Stimulated activated CD8-positive, alpha-beta memory T cell treated with anti-CD3 and anti-CD28 coated beads, Interleukin-4, amount 100 ng/mL, for 48 hours (primary cell): ENCODE measurements at places on chromosomes 4 and X.

DNA sequence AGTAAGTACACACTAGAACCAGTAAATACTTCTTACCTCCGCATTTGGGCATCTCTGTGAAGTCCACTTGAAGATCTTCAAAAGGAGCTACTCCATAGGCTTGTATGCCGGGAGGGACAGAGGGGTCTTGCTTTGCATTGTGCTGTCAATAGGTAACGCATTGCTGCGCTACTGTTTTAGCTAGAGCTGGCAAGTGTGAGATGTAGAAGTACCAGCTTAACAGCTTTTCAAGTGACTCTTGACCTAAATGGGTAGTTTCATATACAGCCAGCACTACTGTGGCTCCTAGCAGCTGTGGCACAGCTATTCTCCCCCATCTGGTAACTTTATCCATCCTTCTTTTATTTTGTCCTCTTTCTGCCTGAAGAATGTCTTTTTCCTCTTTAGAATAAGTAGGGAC is 205.3 kb upstream of the KLF8 start:
- DNase-seq = no peak

DNA sequence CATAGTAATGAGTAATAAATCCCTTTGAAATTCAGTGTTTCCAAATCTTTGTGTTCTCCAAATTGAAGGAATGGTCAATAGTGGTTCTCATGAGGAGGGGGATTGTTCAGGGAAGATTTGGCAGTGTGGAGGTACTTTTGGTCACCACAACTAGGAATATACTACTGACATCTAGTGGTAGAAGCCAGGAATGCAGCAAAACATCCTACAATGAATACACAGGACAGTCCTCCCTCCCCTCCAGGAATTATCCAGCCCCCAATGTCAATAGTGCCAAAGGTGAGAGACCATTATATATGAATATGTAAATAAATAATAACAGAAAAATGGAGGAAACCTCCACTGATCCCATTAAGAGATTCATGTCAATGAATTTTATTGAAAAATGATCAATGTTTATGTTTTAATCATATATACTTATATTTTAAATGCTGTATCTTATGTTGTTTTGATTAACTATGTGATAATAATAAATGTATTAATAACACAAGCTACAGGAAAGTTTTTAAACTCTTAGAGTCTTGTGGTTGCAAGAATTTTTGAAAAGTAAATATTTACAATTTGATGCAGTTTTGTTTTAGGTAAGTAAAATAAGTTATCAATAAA is 14.4 kb upstream of the FAM9A start:
- DNase-seq = no peak

DNA sequence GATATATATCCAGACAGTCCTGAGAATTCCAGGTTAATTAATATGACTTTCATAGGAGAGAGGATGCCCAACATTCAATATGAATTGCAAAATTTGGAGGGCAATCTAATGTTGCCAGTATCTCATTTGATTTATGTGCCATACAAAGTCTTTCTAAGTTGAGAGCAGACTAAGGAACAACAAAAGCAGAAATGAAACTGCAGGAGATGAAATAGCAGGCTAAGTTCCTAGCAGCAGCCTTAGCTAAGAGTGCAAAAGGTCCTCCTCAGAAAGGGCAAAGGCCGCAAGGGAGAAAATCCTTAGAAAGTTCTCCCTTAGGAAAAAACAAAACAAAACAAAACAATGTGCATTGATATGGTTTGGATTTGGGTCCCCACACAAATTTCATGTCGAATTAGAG is 602.9 kb upstream of the HTR2C start:
- DNase-seq = no peak

- DNase-seq = no peak
Measured at GRCh38 chr4:74772783-74773182, 21.5 kb downstream of the BTC start.

DNA sequence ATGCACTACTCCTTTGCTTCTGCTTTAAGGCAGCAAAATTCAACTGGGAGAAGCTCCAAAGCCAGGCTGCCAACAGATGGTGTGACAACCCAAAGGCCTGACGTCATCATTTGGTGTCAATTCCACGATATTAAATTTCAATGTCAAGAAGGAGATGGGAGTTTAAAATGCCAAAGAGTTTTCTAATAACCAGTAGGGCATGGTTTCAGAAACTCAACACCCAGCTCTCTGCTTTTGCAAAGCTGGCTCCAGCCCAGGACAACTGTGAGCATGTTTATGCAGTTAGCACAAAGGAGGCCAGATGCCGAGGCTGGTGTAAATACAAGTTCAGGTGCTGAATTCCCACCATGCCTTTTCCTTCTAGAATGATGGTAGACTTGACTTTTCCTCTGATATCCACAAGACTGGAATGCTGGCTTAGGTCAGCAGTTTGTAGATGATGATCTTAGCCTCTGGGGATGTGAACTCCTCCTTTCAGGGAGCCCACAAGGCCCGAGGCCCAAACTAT is 67.3 kb downstream of the AFAP1 start:
- no peak for DNase-seq

DNA sequence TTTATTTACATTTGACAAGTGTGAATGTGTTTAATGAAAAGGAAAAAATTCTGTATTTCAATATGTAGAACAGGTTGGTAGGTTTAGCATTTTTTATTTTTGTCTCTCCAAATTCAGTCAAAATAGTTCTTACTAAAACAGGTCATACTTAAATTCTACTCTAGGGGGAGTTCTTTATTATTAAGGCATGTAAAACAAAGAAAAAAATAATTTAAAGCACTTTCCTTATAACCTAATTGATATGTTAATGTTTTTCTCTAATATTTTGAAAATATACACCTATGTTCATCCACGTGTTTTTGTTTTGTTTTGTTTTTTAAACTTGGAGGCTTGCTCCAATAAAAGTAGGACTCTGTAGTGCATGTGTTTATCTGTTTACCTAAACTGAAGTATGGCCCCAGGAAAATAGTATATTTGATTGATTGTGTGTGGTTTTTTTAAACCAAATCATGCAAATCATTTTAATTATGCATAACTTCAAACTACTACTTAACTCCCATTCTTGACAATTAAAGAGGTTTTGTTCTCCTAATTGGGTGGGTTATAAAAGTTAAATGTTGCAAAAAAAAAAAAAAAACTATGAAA is 562.7 kb downstream of the RPA4 start:
- DNase-seq = no peak

- DNase-seq = no peak
Measured at GRCh38 chr4:183438458-183439113, 5.8 kb upstream of the CDKN2AIP start.

DNA sequence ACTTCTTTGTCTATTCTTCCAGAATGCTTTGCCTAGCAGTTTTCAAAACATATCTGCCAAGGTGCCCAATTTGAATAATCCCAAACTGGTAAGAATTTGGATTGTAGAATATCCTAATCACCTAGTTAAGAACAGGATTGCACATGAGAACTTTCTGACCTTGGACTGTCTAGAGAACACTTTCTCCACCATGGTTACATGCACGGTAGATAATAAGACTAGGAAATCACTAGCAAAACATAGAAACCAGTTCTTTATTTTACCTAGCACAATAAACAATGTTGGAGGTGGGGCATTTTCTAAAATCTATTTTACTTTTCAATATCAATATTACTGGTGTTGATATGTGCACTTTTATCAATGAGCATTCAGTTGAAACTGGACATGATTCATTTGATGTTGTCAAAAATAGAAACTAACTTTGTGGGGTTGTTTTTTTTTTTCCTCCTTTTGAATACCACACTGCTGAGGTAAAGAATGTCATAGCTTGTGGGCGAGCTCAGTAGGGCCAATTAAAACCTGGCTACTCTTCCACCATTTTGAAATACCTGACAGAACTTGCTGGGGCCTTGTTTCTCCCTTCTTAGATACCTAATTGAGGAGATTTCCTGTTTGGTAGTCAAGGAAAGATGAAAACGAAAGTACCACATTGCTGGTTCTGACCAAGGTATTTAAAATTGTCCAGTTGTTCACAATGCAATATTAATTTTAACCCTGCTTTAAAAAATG is 10.4 kb downstream of the MID1IP1 start:
- no peak for DNase-seq

- DNase-seq = no peak
Measured at GRCh38 chr4:24930151-24930550, 17.3 kb upstream of the CCDC149 start.
